ENCODE measurements at places on chromosomes 16 and 17.

- DNase-seq, result no peak
Observed at GRCh38 chr17:81156866-81157805, 8.2 kb upstream of the PVALEF start.

- DNase-seq, result no peak
Observed at GRCh38 chr16:12120217-12120981, 143.9 kb downstream of the SNX29 start.

DNA sequence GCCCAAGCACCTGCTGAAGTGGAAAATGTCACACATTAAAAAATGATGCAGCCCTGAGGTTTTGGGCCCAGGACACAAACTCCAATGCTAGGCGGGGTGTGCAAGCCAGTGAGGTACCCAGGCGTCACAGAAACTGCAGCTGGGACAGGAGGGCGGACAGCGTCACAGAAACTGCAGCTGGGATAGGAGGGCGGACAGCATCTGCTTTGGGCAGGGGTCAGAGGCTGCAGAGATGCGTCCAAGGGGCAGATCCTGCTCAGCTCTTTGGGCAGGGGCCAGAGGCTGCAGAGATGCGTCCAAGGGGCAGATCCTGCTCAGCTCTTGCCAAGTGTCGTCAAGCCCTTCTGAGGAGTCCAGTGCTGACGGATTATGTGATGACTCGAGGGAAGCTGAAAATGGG is 43.9 kb upstream of the RCVRN start:
- no peak for DNase-seq

DNA sequence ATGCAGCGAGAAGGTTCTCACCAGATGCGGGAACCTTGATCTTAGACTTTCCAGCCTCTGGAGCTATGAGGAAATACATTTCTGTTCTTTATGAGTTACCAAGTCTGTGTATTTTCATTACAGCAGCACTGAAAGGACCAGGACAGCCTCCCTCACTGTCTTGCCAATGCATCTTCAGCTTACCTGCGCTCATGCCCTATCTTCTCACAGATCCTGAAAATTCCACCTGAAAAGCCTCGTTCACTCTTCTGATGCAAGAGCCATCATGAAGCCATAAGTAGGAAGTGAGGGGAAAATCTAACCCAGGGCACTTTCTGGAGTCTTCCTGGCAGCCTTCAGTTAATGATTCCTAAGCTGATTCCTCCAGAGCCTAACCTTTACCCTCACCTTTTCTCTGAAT is 194.0 kb downstream of the SALL1 start:
- DNase-seq, result no peak

GRCh38 chr17:8953156-8953885 is 12.2 kb downstream of the PIK3R5 start:
- DNase-seq, result no peak

DNA sequence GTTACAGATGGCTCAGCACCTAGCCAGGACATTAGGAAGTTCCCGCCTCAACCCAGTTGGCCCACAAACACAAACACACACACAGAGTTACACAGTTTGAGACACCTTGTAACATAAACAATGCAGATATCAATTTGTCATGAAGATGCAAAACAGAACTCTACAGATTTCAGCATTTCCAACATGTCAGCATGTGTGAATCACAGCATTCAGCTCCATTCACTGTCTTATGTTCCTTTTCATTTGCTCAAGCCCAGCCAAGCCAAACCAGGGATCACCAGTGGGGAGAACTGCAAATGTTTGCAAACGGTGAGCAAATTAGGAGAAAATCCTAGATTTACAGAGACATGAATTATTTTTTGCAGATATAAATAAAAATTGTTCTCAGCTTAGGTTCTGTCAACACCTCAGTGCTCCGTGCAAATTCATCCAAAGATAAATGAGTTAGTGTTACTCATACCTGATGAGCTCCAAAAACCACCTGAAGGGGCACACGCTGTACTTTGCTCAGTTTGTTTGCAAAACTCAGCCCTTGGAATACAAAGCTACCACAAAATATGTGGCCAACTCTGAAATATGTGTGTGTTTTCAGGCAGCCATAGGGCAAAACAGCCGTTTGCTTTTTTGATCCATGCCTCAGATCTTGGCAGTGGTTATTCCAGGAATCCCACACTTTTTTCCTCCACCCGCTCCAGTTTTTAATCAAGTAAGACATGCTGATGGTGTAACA is 16.3 kb upstream of the COX10 start:
- DNase-seq, result no peak

- no peak for DNase-seq
Observed at GRCh38 chr17:3978421-3979289, 14.4 kb upstream of the ATP2A3 start.

DNA sequence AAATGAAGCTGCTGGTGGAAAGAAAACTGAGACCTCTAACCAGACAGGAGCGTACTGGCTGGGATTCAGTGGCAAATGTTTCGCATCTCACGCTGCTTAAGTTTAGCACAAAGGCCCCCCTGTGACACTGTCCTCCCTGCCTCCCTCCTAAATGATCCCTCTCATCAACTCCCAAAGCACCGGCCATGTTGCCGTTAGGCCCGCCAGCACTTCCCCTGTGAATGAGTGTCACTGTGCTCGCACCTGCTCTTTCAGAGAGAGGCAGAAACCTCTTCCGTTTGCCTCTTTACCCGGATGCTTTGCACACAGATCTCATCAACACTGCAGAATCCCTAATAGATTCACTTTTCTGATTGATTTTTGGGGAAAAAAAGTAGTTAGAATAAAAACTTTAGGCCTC is 26.5 kb downstream of the MBTPS1 start:
- DNase-seq, result no peak

- no peak for DNase-seq
Observed at GRCh38 chr17:72692676-72693075, 399.8 kb downstream of the SLC39A11 start.

- DNase-seq, result no peak
Observed at GRCh38 chr17:75006653-75007052, 5.8 kb upstream of the MRPL58 start.

Data from stimulated activated CD4-positive, alpha-beta T cell treated with anti-CD3 and anti-CD28 coated beads, Interleukin-4, amount 100 ng/mL, for 24 hours (primary cell).